ENCODE measurements at places on chromosomes 16 and 17.

GRCh38 chr17:13865650-13866049, 203.7 kb upstream of the COX10 start:
- no peak for DNase-seq

DNA sequence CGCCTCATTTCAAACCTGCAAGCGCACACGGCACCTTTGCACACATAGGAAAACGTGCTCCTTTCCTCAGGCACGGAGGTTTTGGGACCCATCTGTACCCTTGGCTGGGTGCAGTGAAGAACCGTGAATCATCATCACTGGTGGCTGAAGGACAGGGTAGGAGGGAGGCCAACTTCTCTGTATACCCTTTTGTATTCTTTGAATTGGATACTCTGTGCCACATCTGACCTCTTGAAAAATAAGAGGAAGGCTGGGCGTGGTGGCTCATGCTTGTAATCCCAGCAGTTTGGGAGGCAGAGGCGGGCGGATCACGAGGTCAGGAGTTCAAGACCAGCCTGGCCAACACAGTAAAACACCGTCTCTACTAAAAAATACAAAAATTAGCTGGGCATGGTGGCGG, 11.7 kb downstream of the GPRC5B start:
- DNase-seq: no peak

- DNase-seq: no peak
Measured at GRCh38 chr16:6615636-6616035, 717.0 kb upstream of the RBFOX1 start.

DNA sequence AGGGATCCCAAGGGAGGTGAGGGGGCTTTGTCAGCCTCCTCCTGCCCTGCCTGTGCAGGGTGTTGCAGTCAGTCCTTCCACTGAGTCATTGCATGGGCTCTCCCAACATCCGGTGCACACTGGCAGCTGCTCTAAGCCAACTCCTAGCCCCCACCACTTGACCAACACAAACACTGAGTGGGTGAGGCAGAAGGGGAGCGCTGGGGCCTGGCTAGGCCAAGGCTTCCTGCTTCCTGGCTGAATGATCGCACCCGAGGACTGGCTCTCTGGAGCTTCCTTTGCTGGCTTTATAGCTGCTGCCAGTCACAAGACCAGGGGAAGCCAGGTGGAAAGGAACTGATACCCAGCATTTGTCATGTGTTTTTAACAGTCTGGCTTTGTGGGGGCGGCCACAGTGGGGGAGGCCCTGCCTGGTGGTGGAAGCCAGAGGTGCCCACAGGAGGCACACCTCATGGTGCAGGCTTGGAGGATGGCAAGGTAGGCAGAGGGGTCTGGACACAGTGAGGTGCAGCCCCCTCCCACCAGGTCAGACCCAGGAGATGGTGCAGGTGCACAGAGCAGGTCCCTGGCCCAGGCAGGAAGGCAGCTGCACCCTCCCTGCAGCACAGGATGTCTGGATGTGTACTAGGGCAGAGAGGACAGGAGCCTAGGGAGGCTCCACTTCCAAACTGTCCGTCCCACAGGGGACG, 6.8 kb downstream of the MPG start:
- DNase-seq: peak; percentile 42

DNA sequence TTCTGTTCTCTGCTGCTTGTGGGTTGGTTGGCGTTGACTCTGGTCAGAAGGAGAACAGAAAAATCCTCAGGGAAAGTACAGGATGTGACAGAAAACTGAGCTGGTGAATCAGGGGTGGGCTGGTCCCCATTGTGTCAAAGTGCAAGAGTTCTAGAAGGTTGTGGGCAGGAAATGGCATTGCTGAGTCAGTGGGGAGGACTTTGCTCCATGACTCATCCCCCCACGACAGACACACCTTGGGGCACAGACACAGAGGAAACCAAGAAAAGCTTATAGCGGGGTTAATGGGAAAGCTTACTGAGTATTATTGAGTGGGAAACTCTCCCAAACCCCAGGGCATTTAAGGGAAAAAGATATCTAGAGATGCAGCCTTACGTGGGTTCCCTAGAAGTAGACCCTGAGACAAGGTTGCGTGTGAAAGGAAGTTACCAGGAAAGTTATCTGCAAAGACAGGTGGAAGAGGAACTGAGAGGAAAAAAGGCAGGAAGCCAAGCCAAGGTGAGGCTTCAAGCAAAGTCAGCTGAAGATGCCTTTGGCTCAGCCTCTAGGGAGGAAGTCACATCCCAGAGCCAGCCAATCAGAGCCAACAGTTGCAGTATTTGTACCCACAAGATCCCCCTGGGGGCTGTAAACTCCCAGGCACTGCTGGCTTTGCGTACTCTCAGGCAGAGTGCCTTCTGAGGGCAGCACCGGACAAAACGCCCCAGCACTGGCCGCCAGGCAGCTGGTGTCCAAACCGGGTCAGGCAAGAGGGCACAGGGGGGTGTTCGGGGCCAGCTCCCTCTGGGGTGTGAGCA, 86.4 kb downstream of the FOXL1 start:
- DNase-seq: peak; percentile 26

DNA sequence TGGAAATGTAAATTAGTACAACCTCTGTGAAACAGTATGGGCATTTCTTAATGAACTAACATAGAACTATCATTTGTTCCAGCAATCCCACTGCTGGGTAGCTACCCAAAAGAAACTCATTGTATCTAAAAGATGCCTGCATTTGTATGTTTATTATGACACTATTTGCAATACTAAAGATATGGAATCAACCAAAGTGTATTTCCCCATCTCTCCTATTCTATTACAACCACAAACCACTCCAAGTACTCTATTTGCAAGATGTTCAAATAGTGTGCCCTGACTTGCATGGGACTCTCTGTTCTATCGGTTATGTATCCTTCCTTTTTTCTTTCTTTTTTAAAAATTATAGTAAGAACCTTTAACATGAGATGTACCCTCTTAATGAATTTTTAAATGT, 845.2 kb downstream of the CDH11 start:
- DNase-seq: no peak

DNA sequence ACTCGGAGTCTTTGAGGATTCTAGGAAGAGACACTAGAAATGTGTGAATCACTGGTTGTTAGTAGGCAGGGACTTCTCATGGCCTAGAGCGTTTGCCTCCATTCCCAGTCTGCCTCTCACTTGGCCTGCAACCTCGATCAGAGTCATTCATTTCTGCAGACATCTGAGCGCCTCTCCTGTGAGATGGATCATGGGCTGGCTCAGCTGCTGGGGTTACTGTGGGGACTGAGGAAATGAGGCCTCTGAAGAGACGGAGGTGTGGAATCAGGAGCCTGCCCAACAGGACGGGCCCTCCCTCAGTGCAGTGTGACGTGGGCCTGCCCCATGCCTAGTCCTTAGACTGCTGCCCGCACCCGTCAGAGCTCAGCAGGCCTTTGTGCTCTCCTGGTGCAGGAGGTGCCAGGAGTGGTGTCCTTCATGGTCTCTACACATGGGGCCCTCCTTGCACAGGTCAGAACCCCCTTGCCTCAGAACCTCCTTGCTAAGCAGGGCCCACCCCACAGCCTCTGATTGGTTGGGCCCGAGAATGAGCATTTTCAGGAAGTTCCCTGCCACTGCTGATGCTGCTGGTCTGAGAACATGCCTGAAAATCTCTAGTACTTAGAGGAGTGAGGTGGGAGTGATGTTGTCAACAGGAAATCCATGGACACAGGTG, 99.4 kb downstream of the NPIPB11 start:
- no peak for DNase-seq

GRCh38 chr17:64938925-64939474, 19.7 kb upstream of the LRRC37A3 start:
- DNase-seq: peak; percentile 32

DNA sequence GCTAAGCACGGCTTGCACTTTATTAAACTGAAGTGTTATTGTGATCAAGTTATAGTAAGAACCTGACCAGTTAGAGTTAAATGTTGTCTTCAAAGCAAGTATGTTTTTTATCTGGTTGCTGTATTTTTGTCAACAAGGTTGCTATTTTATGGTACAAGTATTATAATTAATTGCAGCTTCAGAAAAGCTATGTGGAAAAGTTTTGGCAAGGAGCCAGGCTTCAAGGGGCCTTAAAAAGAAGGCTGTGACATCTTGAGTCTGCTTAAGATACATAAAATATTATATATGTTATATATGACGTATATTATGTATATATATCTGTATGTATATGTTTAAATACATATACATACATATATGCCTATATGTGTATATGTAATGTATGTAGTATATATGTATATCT, 1461.2 kb upstream of the CDH8 start:
- no peak for DNase-seq

DNA sequence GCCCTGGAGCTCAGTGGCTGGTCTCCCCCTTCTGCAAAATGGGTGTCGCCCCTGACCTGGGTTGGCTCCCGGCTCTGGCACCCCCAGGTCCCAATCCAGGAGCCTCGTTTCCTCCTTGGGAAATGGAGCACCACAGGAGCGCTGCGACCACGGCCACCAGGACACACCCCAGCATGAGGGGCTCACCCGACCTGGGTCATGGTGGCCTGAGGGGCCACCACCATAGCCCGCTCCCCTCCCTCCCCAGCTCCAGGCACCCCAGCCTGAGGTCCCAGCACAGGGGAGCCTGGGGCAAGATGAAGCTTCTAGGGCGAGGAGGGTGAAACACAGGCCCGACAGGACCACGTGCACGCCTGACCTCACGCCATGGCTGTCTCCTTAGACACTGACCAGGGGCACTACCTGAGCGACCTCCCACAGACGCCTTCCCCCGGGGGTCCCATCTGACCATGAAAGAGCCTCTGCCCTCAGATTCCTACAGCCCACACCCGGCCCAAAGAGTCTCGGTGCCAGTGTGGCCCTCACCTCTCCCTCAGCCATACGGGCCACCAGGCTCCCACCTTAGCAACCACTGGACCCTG, 11.8 kb downstream of the BCAR1 start:
- no peak for DNase-seq

DNA sequence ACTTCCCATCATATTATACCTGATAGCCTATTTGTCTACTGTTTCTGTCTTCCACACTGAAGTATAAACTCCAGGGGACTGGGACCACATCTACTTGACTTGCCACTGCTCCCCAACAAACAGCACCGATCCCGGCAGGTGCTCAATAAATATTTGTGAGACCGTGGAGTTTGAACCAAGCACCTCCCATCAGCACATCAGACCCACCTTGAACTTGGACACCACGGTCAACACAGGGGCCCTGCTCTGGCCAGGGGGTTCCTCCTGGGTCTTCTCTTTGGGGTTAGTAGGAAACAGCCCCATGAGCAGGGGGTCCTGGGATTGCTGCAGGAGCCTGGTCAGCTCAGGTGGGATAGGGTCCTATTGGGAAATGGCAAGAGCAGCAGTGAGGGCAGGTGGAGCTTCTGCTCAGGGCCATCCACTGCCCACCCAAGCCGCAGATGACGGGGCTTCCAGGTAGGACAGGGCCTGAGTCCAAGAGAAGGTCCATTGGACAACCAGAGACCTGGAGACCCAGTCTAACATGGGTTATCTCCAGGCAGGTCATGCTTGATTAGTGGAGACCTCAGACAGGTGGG, 19.9 kb downstream of the ZNHIT3 start:
- no peak for DNase-seq

GRCh38 chr16:79185711-79186110, 414.8 kb downstream of the MAF start:
- no peak for DNase-seq

DNA sequence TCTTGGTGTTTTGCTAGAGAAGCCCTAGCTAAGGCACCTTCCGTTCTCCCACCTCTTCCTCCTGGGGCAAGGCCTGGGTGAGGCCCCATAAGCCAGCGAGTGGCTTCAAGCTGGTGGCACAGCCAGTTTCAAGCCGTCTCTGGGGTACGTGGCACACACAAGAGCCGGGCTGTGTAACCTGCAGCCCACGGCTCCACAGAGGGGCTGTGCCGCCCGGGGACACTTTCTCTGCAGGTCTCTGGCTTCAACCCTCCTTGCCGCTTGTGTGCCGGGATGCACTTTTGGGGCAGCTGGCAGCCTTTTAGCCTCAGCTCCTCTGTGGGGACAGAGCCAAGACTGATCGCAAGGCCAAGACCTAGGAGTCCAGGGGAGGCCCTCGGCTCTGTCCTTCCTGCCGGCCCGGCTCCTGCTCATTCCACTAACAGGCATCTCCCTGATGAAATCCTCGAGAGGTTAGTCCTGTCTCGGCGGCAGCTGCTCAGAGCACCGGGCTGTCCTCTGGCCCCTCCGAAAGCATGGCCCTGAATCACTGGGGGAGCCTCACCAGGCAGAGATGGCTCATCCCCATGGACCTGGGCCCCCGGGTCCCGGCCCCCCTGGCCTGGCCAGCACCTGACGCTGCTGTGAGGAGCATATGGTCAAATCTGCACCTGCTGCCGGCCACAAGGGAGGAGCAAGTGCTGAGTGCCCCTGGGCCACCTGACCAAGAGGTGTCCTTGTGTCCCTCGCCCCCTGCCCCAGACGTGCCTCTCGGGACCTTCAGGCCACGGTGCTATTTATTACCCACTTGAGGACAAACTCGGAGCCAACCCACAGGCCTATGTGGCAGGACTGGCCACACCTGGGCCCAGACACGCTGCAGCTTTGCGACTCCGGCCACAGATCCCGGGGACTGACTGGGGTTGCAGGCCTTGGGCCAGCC, 98.5 kb downstream of the METRNL start:
- no peak for DNase-seq

DNA sequence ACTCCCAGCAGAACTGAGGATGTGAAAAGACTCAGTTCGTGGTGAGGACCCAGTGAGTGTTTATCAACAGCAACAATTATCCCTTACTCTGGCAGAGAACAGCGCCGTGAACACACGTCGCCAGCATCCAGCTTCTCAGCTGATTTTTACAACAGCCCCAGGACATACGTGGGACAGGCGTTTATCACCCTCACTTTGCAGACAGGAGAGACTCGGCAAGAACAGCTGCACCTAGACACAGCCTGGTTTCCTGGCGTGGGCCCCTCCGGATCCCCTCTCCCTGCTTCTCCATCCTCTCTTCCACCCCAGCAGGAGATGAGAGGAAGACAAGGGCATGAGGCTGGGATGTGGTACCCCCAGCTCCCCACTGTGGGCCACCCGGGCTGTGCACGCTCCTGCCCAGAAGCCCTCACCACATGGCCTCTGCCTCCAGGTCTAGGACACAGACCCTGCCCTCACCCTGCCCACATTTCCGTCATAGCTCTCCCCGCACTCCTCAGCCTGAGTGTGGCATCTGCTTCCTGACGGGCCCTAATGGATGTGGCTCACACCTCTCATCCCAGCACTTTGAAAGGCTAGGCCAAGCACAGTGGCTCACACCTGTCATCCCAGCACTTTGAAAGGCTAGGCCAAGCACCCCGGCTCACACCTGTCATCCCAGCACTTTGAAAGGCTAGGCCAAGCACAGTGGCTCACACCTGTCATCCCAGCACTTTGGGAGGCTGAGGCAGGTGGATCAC, 17.5 kb downstream of the ABR start:
- no peak for DNase-seq

- DNase-seq: peak; percentile 32
Measured at GRCh38 chr17:5468075-5468473, 708 bp downstream of the DHX33 start.

GRCh38 chr17:78674595-78675315, 97.6 kb upstream of the DNAH17 start:
- no peak for DNase-seq

Measured in stimulated activated CD4-positive, alpha-beta T cell treated with anti-CD3 and anti-CD28 coated beads, Interleukin-2, amount 100 ng/mL, for 4 hours (primary cell).